ENCODE measurements at places on chromosomes 4 and X.

DNA sequence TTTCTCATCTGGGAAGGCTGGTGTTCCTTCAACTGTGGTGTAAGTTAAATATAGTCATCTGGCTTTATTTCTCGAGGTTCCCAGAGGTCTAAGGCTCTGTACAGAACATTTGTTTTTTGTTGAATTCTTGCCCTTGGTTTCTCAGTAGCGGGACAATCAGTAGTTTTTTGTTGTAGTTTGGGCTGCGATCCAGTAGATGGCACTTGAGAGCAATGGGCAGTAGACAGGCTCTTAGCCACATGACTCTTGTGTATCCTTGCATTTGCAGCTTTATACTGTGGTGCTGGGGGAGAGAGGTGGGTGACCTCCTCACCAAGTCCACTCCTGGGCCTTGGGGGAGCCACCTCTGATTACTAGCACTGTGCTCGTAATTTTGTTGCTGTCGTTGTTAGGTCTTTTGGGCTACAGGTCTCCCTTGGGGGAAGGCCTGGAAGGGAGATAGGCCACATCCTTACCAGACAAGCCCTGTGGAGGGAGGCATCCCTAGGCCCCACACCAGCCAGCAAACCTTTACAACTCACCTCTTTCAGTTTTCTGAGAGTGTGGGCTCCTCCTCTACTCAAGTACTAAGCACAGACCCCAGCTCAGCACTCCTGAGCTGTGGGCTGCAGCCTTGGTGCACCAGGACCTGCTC, 8.1 kb downstream of the ETDB start:
- no peak for DNase-seq

DNA sequence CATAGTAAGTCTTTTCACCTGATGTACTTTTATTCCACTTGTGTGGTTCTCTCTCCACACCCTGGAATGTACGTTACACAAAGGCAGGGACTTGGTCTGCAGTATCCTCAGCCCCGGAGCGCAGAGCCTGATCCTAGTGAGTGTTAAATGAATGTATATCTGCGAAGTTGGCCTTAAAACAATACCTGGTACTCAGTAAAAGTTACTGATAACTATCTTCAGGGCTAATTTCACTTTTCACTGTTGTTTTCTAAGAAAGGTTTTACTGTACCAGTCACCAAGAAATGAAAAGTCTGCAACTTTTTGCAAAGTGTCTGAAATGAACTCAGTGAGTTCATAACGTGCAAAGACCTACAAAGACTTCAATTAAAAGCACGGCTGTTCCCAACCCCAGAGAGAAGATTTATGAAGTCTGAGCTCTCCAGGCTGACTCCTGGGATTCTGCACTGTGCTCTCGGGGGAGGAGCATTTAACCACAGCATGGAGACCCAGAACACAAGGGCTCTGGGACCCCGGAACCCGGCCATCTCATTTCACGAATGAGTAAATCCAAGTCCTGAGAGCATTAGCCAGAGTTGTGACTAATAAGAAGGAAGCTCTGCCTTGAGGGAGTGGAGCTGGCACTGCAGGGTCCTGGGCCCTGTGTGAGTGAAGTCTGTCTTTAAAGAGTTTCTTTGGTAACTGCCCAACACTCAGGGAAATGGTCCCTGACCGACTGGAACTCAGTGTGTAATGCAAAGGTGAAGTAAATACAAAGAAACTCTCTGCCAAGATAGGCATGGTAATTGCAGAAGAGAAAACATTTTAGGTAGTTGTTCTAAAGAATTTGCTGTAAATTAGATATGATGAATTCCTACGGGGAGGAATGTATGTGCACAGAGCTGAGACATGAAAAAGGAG, 165.8 kb downstream of the NSUN7 start:
- DNase-seq = no peak

DNA sequence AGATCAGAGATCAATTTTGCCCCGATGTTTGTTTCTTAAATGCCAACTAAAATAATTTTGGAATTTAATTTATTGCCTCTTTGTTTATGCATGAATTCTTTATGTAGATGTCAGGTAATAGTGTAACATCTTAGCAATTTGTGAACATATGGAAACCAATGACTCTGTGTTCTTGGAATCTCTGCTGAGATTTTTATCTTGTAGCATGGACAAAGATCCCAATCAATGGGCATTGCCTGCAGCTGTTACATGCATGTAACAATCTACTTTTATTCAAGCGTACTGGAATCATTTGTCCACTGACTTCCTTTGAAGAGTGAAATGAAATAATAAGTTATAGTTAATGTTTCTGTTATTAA, 61.6 kb upstream of the ARSJ start:
- DNase-seq = no peak

- DNase-seq = peak; percentile 88
These were observed 93.2 kb downstream of the WFS1 start for GRCh38 chr4:6362896-6363295.
